ENCODE measurements at places on chromosomes 12 and 14.

- DNase-seq = no peak
Measured at GRCh38 chr14:41773536-41774279, 167.0 kb downstream of the LRFN5 start.

DNA sequence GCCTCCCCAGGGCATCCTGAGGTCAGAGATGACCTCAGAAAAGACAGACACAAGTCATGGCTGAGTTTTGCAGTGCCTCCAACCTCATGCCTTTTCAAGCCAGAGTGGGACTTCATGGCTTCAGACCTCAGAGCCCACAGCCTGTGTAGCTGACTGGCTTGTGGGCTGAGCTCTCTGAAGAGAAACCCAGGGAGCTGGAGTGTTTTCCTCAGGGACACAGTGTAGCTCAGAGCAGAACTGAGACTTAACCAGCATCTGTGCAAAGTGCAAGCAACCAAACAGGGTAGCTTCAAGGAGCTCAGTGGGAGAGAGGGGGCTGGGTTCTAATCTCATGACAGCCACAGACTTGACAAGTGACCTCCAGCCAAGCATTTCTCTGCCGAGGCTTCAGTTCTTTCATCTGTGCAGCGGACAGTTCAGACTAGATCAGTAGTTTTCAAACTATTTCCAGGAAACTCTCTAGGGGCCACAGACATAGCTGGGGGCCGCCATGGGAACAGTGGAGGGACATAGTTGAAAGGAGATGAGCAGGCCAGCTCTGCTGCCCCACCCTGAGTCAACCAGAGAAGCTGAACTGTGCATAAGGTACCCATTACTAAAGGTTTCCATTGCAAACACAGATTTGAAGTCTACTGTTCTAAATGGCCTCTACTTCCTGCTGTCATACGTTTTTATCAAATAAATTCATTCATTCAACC is 80.0 kb downstream of the LGMN start:
- no peak for DNase-seq

- no peak for DNase-seq
Measured at GRCh38 chr12:132236129-132236929, 92.1 kb downstream of the NOC4L start.

GRCh38 chr12:154058-154457 is 59.9 kb downstream of the SLC6A12 start:
- no peak for DNase-seq

DNA sequence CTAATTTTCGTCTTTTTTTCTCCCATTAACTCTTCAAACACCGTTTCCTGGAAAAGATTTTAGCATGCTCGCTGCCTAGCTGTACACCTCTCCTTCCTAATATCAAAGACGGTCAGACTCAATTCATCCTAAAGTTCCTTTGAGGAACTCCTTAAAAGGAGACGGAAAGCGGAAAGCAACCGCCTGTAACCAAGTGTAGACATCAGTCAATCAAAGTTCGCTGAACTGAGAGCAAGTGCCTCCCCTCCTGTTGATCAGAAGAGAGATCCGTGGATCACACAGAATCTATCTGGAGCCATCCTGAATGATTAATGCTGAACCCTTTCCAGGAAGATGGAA is 412 bp upstream of the TEP1 start:
- DNase-seq = peak; percentile 61

GRCh38 chr12:111404362-111405148 is 1.2 kb upstream of the SH2B3 start:
- peak; percentile 69 for DNase-seq

DNA sequence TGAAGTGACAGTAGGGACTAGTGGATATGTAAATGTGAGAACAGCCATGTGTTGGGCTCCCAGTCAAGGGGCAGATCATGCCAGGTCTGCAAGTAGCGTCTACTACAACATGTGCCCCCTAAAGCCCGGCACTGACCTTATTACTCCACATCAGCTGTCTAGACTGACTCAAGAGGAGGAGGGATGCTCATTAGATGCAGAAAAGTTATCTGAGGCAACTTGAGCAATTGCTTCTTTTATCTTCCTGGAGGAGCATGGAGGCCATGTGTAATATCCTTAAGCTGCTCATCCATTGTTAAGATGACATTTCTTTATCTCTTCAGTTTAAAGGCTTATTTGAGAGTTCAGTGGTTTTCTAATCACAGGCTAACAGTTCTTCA is 404.7 kb upstream of the FLRT2 start:
- no peak for DNase-seq

GRCh38 chr12:1910468-1910867 is 8.0 kb downstream of the CACNA2D4 start:
- no peak for DNase-seq

GRCh38 chr14:28299227-28299626 is 467.4 kb upstream of the FOXG1 start:
- no peak for DNase-seq

DNA sequence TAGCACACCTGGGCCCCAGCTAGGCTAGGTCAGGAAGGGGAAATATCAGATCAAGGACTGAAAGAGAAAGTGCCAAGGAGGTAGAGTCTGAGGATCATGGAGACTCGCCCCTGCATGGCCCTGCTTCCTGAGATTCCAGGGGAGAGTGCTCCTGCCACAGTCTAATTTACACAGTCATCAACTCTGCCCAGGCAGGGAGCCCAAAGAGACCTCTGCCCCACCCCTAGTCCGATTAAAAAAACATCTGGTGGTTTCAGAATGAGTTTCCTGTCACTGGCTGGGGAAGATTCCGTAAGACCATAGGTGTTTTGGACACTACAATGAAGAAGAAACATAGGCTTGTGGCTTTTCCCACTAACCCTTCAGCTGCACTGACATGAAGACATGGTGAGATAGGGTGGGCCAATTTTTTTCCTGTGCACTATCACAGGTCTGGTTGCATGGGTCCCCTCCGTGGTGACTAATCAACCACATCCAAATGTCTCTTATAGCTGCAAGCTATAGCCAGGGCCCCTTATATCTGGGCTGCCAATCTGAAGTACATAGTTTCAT is 31.5 kb upstream of the GZMB start:
- peak; percentile 86 for DNase-seq

GRCh38 chr12:116382686-116383530 is 105.4 kb upstream of the MED13L start:
- no peak for DNase-seq

- DNase-seq = no peak
Measured at GRCh38 chr12:92105110-92105509, 40.5 kb downstream of the BTG1 start.

- DNase-seq = no peak
Measured at GRCh38 chr12:29110506-29111442, 38.3 kb upstream of the FAR2 start.

DNA sequence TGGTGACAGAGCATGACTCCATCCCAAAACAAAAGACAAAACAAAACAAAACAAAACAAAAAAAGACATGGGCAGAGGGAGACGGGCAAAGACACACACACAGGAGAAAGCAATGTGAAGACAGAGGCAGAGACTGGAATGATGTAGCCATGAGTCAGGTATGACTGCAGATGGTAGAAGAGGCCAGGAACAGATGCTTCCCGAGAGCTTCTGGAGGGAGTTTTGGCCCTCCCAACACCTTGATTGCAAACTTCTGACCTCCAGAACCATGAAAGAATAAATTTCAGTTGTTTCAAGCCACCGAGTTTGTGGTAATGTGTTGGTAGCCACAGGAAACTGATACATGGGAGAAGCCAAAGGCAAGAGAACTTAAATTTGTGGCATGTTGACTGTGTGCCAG is 27.1 kb downstream of the VWF start:
- no peak for DNase-seq

- DNase-seq = no peak
Measured at GRCh38 chr12:79360286-79360685, 330.5 kb downstream of the PAWR start.

DNA sequence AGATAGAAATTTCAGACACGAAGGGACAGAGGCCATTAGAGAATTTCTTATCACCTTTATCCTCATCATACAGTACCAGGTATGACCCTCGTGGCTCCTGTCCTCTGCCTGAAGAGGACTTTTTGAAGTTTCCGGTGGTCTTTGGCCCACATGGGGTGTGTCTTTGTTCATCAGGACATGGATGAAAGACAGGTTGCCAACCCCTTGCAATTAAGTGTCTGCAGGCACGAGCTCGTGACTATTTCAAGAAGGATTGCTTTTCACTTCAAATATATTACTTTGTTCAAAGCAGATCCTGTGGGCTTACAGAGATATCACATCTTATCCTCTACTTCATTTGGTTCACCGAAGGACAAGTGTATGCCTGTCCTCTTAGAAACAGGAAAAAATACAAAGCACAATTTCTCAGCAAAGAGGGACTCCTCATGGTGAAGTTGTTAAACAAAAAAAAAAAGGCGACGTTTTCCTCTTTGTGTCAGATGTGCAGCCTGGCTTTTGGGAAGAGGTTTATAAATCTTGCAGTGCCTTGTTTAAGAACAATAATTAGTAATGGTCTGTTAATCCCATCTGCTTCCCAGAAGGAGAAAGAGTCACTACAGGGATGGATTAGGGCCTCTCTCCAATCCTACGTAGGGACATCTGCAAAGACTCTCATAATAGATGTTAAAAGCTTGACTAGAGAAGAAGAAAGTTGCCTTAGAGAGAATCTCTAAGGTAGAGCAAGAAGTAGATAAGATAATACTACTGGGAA is 13.5 kb upstream of the FAM234B start:
- no peak for DNase-seq

DNA sequence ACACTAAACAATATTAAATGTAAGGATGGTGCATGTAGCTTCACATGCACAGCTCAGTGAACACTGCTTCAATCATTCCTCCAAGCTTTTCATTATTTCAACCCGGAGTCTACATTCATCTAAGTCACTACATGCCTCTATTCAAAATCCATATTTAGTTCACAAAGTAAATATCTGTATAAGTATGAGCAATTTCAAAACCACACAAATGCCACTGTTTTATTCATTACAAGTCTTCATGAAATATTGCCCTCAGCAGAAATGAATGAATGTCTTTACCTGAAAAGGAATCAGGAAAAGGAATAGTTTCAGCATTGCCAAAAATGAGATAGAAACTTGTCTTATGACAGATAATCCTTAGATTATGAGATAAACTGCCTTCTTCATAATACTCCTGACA is 149.4 kb downstream of the SLC38A4 start:
- DNase-seq = peak; percentile 19

DNA sequence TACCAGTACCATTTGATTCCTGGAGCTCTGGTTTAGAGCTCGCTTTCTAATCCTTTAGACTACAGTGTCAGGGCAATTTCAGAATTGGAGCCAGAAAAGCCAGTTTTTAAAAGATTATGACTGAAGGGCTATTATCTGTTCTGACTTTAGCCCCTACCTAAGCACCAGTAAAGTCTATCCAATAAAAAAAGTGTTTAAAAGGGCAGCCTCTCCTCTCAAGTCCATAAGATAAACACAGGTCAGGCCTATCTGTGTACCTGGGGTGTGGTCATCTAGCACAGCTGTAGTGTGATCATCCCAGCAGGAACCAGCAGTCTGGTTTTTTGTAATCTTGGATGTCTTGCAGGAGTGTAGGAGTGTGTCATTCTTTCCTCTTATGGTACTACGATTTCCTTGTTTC is 6.6 kb downstream of the APPL2 start:
- DNase-seq = no peak

DNA sequence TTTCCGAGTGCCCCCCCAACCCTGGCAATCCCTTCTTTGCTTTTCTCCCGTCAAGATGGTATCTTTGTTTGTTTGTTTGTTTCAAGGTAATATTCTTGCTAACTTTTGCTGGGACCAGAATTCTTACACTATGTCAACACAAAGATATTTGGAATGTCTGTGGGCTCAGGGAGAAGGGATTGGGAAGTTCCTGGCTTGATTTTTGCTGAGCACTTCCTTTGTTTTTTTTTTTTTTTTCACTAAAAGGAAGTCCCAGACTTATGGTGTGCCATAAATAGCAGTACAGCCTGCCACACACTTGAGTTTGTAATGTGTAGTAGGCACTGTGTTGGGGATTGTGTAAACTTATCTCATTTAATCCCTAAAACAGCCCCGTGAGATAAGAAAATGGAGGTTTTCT is 11.2 kb upstream of the RNU6-7 start:
- no peak for DNase-seq

DNA sequence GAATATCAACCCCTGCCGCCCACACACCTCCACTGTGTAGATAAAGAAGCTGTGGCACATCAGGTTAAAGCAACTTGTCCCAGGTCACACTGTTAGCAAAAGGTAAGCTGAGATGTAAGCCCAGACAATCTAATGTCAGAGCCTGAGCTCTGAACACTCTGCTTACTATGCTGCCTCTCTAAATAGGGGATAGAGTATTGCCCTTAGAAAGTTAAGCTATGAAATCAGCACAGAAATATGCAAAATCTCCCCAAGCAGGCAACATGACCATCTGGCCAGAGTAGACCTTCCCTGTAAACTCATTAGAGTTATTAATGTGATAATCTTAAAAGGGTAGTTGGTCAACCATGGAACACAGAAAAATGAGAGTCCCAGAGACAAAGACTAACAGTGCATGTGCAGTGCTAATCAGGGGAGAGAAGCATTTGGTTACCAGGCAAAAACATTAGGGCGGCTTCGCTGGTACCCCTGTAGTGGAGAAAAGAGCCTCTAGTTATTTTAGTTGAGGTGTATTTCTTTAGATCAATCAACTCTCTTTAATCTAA is 171.0 kb downstream of the BTG1 start:
- DNase-seq = no peak

GRCh38 chr14:46322730-46323403 is 328.7 kb downstream of the RPL10L start:
- DNase-seq = no peak

DNA sequence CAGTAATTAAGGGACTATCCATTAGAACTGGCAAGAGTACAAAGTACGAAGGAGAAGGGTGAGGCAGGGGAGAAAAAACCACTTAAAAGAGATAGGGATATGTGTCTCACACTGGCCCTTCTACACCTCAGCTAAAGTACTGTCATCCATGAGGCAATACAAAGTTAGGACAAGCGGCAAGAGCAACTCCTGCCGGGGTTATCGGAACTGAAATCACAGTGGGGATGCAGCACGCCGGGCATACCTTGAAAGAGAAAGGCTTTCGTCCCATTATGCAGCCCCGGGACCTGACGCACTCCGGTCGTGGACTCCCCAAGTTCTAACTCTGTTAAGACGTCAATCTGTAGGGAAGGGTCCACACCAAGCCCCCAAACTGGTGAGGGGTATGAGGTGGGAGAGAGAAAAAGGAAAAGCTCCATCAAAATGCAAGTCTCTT is 1.1 kb downstream of the NELL2 start:
- DNase-seq = peak; percentile 26

- DNase-seq = no peak
Measured at GRCh38 chr14:102442241-102443211, 67.0 kb downstream of the ANKRD9 start.

DNA sequence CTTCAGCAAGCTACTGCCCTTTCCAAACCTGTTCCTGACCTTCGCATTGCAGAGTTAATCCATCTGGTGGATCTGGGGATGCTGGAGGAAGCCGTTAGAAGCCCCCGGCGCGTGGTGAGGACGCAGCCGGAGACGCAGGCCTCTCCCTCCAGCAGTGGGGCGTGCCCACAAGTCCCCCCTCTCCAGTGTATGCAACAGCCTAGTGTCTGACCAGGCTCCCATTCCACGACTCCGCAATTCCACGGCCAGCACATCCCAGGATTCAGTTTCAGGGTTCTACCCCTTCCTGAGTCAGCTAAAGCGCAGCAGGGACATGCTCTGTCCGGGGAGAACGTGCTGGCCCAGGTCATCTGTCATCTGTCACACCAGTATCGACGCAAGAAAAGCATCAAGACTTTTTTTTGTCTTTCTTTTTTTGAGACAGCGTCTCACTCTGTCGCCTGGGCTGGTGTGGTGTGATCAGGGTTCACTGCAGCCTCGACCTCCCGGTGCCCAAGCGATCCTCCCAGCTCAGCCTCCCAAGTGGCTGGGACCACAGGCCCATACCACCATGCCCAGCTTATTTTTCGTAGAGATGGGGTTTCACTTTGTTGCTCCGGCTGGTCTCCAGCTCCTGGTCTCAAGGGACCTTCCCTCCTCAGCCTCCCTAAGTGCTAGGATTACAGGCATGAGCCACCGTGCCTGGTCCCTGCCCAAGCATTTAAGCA is 8.0 kb upstream of the DYNC1H1 start:
- DNase-seq = no peak

All from activated CD4-positive, alpha-beta T cell treated with anti-CD3 and anti-CD28 coated beads, Interleukin-2, Interleukin-6, amounts not matched to agents 100 ng/mL and 50 ng/mL, durations not matched to agents 16 hours and 8 hours (primary cell).